Activated CD4-positive, alpha-beta memory T cell treated with anti-CD3 and anti-CD28 coated beads, Interleukin-2, amount 10 ng/mL, durations not matched to agents 7 days and 5 days (primary cell): ENCODE measurements at places on chromosomes 12 and 14. TPM values are rescaled to one million over a fixed set of nuclear protein-coding genes. Genes with fewer than 3 reads are reported as not detected.

Gene ADAM21
- total RNA-seq = not detected

Gene TAS2R13
- 0.23 TPM for total RNA-seq

Gene DHH
- 0.20 TPM for total RNA-seq

Gene GLT1D1
- not detected for total RNA-seq

Gene TDRD9
- total RNA-seq = 0.13 TPM

Gene PCED1B
- total RNA-seq = 57.1 TPM

Gene KCNMB4
- 0.33 TPM for total RNA-seq

Gene NKX2-8
- total RNA-seq = not detected

Gene C12orf50
- total RNA-seq = not detected

Gene FOXG1
- not detected for total RNA-seq
